Activated CD4-positive, alpha-beta memory T cell treated with anti-CD3 and anti-CD28 coated beads, Interleukin-2, amount 10 ng/mL, durations not matched to agents 7 days and 5 days (primary cell): ENCODE measurements at places on chromosomes 6 and 20. TPM values are rescaled to one million over a fixed set of nuclear protein-coding genes. Genes with fewer than 3 reads are reported as not detected.

- no peak for DNase-seq
Measured at GRCh38 chr6:104400844-104401243, 458.9 kb downstream of the HACE1 start.

DNA sequence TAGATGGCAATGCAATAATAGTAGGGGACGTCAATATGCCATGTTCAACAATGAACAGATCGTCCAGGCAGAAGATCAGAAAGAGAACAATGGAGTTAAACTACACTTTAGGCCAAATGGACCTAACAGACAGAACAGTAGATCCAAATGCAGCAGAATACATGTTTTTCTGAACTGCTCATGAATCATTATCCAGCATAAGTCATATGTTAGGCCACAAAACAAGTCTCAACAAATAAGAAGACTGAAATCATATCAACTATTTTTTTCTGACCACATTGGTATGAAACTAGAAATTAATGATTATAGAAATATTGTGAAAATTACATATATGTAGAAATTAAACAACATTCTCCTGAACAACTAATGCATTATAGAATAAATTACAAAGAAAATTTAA lies 10.2 kb upstream of the DEFB125 start:
- no peak for DNase-seq

- DNase-seq: no peak
Measured at GRCh38 chr6:37135835-37136694, 33.9 kb upstream of the PIM1 start.

DNA sequence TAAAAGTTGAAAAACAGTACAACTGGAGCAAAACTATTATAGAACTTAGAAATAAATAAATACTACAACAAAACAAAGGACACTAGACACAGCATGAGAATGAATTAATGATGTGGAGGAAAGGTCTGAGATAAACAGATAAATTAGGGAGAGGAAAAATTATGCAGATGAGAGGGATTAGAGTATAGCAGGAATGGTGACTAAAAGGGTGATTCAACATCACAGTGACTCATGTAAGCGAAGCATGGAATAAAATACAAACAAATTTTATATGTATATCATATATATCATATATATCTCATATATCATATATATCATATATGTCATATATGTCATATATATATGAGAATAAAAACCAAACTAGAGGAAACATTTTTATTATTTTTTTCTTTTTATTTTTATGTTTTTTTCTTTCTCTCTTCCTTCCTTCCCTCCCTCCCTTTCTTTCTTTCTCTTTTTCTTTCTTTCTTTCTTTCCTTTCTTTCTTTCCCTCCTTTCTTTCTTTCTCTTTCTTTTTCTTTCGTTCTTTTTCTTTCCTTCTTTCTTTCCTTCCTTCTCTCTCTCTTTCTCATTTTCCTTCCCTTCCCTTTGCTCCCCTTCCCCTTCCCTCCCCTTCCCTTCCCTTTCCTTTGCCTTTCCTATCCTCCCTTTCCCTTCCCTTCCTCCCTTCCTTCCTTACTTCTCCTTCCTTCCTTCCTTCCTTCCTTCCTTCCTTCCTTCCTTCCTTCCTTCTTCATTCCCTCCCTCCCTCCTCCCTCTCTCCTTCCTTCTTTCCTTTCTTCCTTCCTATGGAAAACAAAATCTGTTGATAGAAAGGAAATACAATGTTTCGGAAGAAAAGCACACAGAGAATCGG lies 1014.6 kb downstream of the GRIK2 start:
- no peak for DNase-seq

- DNase-seq: no peak
Measured at GRCh38 chr20:59770270-59770669, 163.2 kb downstream of the SYCP2 start.

- no peak for DNase-seq
Measured at GRCh38 chr6:30951907-30952469, 11.2 kb downstream of the MUCL3 start.

- DNase-seq: peak; percentile 42
Measured at GRCh38 chr20:62887152-62887859, 25.7 kb upstream of the TCFL5 start.

DNA sequence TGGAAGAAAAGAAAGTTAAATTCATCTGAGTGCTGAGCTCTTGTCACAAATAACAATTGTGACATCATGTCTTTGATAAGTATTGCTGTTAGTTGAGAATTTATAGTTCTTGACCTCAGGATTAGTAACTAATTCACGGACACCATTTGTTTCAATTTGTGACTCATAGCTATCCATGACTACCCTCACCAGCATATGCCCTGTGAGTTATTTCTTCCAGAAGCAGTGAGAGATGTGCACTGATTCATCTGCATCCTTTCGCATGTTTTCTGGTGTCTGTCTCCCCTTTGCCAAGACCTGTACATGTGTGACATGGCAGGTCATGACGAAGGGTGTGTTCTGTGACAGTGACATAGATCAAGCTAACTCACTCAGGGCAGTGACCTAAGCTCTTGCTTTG lies 86.9 kb downstream of the SOBP start:
- DNase-seq: no peak

DNA sequence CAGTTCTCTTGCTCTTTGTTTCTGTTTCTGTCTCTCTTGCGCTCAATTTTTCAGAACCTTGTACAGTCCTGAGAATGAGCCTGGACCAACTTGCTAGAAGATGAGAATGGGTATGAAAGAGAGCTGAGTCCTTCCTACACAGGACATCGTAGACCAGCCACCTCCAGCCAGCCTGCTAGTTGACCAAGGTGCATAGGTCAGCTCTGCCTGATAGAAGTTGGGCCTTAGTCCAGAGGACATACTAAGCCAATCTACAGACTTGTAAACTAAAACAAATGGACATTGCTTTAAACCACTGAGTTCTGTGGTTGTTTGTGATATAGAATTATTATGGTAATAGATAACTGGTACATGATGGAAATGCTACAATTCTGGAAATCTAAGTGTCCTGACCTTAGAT lies 236.4 kb upstream of the ZFP64 start:
- no peak for DNase-seq

DNA sequence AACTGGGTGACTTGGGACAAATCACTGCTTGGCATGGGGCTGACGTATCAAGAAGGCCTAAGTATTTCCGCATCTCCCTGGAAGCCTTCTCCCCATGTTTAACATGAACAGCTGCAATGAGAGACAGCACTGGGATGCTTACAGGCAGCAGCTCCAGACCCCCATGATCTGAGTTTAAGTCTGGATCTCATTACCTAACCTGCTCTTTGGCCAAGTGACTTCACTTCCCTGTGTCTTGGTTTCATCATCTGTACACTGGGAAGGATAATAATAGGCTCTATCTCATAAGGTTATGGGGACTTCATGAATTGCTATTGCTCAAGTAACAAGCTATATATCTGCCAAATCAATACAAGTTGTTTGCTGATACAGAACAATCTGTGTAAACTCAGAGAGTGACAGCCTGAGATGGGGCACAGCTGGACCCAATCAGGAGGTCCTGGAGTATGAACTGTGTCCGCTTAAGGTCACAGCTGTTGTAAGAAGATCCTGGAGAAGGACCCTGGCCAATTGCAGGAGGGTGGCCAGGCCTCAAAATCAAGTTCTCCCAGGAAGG lies 56.0 kb downstream of the TGM2 start:
- DNase-seq: peak; percentile 8

The DDR1 gene
- total RNA-seq: 1.8 TPM

The TP53TG5 gene
- total RNA-seq: not detected

The C20orf141 gene
- not detected for total RNA-seq

The HMGN4 gene
- total RNA-seq: 108 TPM
